Amniotic epithelial cell (primary cell): ENCODE measurements at places on chromosomes 2 and 18.
A peak's percentile ranks its signal among the peaks of the same experiment; 100 is the strongest.

GRCh38 chr2:170456914-170457313 is 258.2 kb upstream of the SP5 start:
- DNase-seq = no peak

- DNase-seq = no peak
Observed at GRCh38 chr2:238027058-238027457, 33.7 kb upstream of the SCLY start.

DNA sequence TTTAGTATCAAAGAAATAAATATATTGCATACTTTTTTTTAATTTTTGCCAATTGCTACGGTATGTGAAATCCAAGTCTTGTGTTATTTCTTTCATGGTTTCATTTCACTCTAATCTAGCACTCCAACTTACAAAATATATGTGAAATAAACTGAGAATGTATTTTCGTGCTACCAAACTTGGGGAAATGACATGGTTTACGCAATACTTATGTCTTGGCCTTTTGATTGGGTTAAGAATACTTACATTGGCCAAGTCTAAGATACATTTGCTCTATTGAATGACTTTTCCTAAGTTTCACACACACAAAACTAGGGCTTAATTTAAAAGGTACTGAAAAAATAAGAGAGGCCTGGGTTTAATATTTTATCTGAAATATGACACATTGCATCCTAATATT is 80.5 kb downstream of the VRK2 start:
- DNase-seq = no peak

DNA sequence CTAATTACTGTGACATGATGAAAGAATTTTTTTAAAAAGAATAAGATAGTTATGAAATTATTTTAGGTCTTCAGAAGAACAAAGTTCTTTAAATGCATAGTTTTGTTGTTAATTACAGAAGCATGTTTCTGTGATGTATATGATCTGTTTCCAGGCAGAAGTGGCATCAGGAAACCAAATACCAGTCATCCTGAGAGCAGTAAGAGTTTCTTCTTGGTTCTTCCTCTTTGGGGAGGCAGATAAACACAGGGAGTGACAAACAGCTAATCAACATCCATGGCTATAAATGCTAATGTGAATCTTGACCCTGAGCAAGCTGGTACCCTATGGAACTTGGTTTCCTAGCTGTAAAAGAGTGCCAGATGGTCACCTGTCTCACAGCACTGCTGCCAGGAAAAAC is 29.2 kb downstream of the WIPF1 start:
- no peak for DNase-seq

DNA sequence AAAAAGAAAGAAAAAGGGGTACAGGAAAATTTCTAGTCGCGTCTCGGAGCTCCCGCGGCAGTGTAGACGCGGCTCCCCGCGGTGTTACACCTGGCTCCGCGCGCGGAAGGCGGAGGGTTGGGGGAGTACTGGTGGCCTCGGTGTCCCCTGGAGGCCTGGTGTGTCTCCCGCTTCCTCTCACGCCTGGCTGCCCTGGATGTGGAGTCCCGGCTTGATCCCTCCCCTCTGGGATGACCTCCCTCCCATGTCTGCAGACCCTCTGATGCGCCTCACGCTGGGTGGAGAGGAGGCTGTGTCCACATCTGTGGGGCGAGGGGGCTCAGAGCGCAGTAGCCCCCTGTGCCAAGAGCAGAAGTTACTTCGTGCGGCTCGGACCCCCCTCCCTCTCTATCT is 1.2 kb downstream of the KIF5C start:
- DNase-seq = no peak

GRCh38 chr2:182726473-182726872 is 10.4 kb downstream of the DNAJC10 start:
- no peak for DNase-seq

DNA sequence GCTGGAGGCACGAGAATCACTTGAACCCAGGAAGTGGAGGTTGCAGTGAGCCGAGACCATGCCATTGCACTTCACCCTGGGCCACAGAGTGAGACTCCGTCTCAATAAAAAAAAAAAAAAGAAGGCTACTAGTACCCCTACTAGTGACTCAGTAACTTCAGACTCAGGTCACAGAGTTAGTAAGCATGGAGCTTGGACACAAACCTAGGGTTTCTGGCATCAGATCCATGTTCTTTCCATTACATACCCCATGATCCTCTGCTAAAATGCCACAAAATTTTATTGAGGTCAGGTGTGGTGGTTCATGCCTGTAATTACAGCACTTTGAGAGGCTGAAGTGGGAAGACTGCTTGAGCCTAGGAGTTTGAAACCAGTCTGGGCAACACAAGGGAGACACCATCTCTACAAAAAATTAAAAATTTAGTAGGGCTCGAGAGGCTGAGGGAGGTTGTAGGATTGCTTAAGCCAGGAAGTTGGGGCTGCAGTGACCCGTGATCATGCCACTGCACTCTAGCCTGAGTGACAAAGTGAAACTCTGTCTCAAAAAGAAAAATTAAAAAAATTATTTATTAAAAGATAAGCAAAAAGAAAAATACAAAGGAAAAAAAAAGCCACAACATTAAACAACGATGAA is 45.1 kb downstream of the DHX57 start:
- DNase-seq = no peak

DNA sequence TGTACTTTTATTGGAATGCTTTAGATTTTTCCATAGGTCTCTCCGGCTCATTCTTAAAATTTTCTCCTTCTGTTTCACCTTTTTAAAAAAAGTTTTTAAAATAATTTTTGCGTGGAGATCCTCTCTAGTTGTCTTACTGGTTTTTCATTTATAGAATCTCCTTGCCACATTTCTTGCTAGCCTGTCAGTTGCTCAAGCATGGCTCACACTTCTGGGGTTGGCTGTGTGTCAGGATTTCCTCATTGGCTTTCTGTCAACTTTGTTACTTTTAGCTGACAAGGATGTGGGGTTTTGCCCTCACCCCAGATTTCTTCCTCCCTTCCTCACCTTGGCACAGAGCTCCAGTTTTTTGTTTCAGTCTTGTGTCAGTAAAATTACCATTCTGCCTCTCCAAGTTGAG is 124.6 kb downstream of the ZNF407 start:
- peak; percentile 72 for DNase-seq

- no peak for DNase-seq
Observed at GRCh38 chr2:283996-284794, 3.7 kb downstream of the ALKAL2 start.

DNA sequence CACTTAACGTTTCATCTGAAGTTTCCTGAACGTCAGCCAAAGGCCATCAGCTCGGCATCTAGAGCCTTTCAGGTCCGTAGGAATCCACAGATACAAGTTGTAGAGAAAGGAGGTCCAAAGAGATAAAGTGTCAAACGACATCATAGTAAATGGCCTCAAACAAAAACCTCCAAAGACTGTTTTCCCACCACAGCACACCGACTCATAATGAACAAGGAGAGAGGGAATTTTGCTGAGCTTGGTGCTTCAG is 150.3 kb downstream of the PXDN start:
- DNase-seq = peak; percentile 81

DNA sequence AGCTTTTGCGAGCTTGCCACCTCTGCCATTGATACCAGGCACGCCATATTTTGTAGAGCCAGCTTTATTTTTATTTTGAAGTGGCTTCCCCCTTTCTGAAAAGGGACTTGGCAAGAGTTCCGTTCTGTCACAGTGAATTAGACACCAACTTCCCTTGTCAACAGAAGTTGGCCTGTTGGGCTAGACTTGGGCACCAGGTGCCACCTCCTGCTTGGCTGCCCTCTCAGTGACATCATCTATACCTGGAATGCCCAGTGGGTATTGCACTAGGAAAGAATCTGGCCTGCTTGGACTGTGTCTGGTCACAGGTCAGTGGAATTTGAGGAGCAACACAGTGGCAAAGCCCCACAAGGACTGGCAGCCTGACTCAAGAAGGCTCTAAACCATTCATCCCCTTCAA is 101.0 kb downstream of the BCL2L11 start:
- DNase-seq = no peak

- no peak for DNase-seq
Observed at GRCh38 chr2:229027353-229028105, 243.6 kb downstream of the PID1 start.

DNA sequence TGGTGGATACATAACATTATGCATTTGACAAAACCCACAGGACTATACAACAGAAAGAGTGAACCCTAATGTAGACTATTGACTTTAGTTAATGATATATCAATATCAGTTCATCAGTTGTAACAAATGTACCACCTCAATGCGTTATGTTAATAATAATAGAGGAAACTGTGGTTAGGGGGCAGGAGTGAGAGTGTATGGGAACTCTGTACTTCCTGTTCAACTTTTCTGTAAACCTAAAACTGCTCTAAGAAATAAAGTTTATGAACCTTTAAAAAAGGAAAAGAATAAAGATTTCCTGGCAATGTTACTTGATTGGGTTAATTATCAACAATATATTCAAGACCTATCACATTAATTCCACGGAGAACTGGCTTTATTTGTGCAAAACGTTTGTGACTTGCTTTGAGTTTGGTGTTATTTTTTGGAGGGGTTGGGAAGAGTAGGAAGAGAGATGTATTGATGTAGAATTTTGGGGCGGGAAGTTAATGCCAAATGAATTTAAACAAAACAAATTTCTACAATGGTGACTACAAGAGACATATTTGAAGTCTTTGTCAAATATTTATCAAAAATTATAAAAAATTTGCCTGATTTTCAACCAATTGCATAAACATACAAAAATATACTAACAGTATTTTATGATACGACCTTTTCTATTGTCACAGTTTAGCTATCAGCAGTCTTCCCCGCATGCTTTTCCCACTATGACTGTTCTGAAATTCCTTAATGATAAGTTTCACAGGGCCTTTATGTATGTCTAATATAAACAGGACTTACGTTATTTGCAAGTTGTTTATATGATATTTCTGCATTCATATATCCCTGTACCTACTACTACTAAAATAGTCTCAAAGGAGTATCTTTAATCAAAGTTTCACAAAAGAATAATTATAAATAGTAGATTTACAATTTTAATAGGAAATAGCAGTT is 2.1 kb upstream of the RTN4 start:
- DNase-seq = peak; percentile 24

DNA sequence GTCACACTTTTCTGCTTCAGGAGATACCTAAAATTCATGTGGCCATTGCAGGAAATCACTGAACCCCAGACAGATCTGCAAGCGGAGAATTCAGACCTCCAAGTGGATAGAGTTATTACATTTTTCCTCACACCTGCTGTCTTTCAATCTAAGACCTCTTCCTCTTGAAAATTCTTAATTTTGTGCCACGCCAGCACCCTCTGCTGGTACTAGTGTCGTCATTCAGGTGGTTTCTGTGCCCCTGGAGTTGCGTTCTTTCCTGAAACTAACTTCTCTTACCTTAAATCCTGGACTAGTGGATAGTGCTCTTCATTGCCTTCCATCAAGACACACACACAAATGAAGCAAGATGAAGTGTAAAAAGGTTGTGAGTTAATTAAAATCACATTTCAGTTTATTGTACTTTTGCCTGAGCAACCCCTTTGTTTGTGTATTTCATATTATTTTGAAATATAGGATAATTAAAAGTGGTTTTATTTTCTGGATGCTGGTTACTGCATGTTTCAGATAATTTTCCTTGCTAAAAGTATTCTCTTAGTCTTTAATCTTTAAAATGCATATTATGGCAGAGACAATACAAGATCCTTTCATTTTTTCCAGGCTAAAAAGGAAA is 1.6 kb upstream of the DNER start:
- peak; percentile 20 for DNase-seq

DNA sequence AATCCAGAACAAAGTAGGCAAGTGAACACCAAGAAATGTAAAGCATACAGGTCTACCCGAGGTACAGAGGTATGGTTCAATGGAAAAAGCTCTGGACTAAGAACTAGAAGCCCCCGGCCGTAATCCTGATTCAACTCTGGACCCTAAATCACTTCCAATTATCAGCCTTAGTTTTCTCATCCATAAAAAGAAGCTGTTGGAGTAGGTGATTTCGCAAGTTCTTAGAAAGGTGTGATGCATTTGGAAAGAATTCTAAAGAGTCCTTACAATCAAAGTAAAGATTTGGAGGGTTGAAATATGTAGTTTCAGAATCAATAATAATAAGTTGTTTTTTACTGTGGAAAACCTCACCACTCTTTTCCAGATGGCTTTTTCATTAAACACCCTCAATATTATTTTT is 622.1 kb upstream of the ID2 start:
- no peak for DNase-seq

DNA sequence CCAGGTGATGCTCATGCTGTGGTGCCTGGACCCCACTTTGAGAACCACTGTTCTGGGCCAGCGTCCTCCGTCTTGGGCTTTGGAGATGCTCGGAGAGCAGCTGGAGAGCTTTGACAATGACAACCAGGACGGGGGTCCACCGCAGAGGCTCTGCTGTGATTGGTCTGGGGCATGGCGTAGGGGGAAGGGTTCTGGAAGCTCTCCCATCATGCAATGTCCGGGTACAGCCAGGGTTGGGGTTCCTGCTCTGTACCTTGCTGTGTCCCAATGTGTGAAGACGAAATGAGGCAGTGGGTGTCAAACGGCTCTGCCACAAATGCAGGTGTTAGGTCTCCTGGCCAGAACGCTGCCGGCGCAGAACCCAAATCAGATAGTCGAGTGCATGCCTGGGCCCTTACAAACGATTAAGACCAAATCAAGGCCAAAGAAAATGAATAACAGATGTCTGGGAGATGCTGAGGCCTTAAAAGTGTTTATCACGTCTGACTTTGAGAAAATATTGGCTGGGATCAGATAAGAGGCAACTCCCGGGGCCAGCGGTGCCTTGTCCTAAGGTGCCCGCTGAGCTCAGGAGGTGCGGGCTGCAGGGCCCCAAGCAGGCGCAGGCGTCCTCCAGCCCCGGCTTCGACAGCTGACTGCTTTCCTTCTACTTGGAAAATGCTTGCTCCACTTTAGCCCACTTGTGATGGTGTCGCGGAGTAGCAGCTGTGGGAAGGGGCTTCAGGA is 117.2 kb downstream of the VAPA start:
- no peak for DNase-seq

DNA sequence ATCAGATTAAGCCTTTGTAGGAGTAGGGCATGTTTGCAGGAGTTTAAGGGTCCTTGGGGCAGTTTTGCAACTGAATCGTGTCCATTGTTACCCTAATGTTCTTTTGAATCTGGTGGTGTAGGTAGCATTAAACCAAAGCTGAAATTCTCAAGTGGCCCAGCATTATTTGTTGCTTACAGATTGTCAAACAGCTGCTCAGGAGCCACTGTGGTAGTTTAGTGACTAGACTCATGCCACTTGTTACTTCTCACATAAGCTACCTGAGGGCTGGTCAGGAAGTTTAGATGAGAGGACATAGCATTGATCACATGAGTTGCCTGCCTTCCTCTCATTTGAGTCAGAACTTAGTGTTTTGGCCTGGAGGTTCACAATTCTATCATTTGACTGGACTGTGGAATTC is 157.6 kb downstream of the HAUS1 start:
- no peak for DNase-seq

- DNase-seq = no peak
Observed at GRCh38 chr2:69483696-69484095, 46.5 kb upstream of the NFU1 start.

GRCh38 chr2:218694405-218695145 is 16.1 kb upstream of the TTLL4 start:
- DNase-seq = peak; percentile 52

- DNase-seq = no peak
Observed at GRCh38 chr2:100408104-100408503, 9.4 kb downstream of the CHST10 start.
